Urothelium cell line (cell line): ENCODE measurements at places on chromosomes 7 and 10.

DNA sequence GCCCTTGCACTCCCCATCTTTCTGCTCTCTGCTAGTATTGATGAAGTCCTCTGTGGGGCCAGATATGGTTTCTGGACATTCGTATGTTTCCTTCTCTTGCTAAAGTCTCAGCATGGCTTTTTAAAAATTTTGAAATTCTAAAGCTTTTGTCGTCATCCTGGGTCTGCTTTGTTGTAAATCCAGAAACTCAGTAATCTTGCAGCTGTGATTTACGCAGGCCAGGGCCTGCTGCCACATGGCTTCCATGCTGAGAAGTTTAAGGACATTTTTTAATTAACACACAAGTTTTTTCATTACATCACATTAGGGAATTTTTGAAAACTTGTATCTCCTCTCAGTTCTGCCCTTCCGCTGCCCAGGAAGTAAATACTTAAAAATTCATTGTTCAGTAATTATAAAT is 686.1 kb upstream of the IGFBP3 start:
- DNase-seq, result no peak

GRCh38 chr7:155001756-155002410 is 1.0 kb downstream of the PAXIP1 start:
- no peak for DNase-seq

GRCh38 chr10:102289840-102290239 is 44.5 kb downstream of the GBF1 start:
- no peak for DNase-seq

GRCh38 chr7:117025891-117026290 is 72.6 kb downstream of the ST7 start:
- no peak for DNase-seq

DNA sequence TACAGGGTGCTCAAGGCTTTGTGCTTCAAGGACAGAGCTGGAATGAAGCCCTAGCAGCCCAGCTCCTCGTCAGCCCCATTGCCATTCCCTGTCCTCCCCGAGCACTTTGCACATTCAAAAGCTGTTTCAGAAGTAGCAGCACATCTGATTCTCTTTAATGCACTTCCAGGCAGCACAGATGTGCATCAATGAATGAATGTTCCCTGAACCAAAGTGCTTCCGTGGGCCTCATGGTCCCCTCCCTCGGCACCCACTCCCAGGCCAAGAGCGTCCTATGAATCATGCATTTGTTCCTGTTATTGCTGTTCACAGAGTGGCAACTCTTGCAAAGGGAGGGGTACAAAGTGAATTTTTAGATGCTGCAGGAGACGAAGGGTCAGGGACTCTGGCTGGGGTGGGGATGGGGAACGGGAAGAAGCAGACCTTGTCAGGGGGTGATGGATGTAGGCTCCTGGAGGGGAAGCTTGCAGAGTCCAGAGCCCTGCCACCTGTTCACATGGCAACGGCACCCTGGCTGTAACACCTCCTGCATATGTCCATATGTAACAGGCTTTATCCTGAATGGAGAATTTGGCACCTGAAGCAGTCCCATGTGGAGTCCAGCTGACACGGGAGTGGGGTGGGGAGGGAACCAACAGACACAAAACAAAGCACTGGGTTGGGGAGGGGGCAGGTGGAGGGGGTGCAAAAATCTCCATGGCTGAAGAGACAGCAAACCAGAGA is 62.2 kb upstream of the BAIAP2L1 start:
- no peak for DNase-seq
